Small intestine (tissue), 16 donors: ENCODE measurements at places on chromosomes 13 and 19.

GRCh38 chr13:32496599-32497160 lies 41.9 kb downstream of the N4BP2L2 start:
- peaks cover 2% of the 10 kb centered on the region for H3K36me3 ChIP-seq
- no peaks in the 10 kb centered on the region for H3K4me1 ChIP-seq
- no peaks in the 10 kb centered on the region for H3K27me3 ChIP-seq
- no peak for DNase-seq
- no peak overlapping the region for H3K27ac ChIP-seq
- H3K4me3 ChIP-seq, result no peak overlapping the region

GRCh38 chr19:10780368-10780767 lies 55.6 kb downstream of the TMED1 start:
- no peaks in the 10 kb centered on the region for H3K27me3 ChIP-seq
- no peak for DNase-seq
- H3K36me3 ChIP-seq, result peaks cover 32% of the 10 kb centered on the region
- no peaks in the 10 kb centered on the region for H3K4me1 ChIP-seq
- H3K27ac ChIP-seq, result no peak overlapping the region

DNA sequence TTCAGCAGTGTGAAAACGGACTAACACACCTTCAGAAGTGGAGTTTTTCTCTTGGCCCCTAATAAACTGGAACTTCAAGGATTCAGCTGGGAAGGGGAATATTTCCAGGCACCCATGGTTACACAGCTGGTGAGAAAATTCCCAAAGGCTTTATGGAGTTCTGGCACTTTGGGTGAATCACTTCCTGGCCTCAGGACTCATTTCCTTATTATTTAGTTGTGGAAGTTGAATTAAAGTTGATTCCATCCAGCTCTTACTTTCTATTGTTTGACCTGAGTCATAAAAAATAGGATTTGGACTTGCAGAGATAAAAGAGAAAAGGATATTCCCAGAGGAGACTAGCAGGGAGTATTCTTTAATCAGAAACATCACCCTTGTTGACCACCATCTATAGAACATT lies 882.1 kb downstream of the UQCRFS1 start:
- no peaks in the 10 kb centered on the region for H3K27me3 ChIP-seq
- no peaks in the 10 kb centered on the region for H3K4me1 ChIP-seq
- H3K4me3 ChIP-seq, result no peak overlapping the region
- no peak overlapping the region for H3K27ac ChIP-seq

GRCh38 chr19:17457616-17458015 lies 3.1 kb downstream of the NXNL1 start:
- H3K4me3 ChIP-seq, result no peak overlapping the region
- no peaks in the 10 kb centered on the region for H3K4me1 ChIP-seq
- no peaks in the 10 kb centered on the region for H3K27me3 ChIP-seq
- no peak overlapping the region for H3K27ac ChIP-seq

GRCh38 chr13:18953139-18953930 lies 228.3 kb downstream of the TUBA3C start:
- H3K4me1 ChIP-seq, result no peaks in the 10 kb centered on the region
- DNase-seq, result no peak
- H3K27me3 ChIP-seq, result no peaks in the 10 kb centered on the region
- no peaks in the 10 kb centered on the region for H3K36me3 ChIP-seq
- no peak overlapping the region for H3K27ac ChIP-seq

- peak; percentile 67 for DNase-seq
- H3K27me3 ChIP-seq, result no peaks in the 10 kb centered on the region
- H3K4me1 ChIP-seq, result no peaks in the 10 kb centered on the region
- H3K4me3 ChIP-seq, result no peak overlapping the region
- no peak overlapping the region for H3K27ac ChIP-seq
Measured at GRCh38 chr13:49711218-49711863, 20.1 kb upstream of the EBPL start.

GRCh38 chr19:39224910-39225309 lies 19.9 kb downstream of the IFNL3 start:
- H3K4me1 ChIP-seq, result no peaks in the 10 kb centered on the region
- no peak overlapping the region for H3K4me3 ChIP-seq
- H3K27ac ChIP-seq, result no peak overlapping the region
- H3K36me3 ChIP-seq, result no peaks in the 10 kb centered on the region

DNA sequence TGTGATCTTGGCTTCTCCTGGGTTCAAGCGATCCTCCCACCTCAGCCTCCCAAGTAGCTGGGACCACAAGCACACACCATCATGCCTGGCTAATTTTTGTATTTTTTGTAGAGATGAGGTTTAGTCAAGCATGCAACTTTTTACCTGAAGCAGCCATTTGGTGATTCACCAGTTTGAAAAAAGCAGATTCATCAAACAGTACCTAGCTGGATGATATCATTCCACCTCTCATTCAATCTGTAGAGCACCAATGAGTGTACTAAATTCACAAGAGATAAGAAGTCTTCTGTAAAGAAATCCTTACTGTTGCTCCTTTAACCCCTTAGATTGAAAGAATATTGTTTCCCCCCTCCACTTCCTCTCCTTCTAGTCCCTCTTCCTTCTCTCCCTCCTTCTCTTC lies 261.1 kb upstream of the RFC3 start:
- no peak overlapping the region for H3K4me3 ChIP-seq
- no peaks in the 10 kb centered on the region for H3K4me1 ChIP-seq
- H3K27me3 ChIP-seq, result no peaks in the 10 kb centered on the region

DNA sequence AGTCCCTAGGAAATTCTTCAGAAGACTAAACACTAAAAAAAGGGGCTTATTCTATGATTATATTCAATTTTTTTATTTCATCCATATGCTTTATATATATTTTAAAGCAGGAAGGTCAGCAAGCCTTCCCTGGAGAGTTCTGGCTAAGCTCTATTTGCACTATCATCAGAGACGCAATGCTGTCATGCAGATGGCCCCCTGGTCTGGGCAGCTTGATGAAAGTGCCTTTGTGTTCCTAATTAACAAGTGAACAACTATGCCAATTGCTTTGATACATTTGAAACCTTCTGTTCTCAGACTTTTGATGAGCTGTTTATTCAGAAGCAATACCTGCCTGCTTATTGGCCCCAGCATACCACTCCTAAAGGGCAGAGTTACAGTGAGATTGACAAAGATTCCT lies 1344.6 kb downstream of the OLFM4 start:
- H3K27me3 ChIP-seq, result no peaks in the 10 kb centered on the region
- no peaks in the 10 kb centered on the region for H3K4me1 ChIP-seq
- H3K4me3 ChIP-seq, result no peak overlapping the region
- no peaks in the 10 kb centered on the region for H3K36me3 ChIP-seq
- H3K27ac ChIP-seq, result no peak overlapping the region

DNA sequence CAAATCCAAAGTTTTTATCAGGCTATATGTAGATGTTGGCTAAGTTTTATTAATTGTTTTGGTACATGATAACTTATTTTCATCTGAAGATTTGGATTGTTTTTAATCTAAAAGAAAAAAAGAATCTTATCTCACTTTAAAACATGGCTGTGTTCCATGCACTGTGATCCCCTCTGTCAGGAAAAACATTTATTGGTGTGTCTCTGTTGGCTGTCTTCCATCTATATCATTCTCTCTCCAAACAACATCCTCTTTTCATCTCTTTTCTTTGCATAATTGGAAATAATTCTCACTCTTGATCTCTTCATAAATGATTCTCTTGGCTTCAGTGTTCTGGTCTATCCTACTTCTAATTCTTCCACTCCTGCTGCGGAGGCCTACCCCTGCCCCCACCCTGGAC lies 4.2 kb downstream of the NALCN start:
- DNase-seq, result no peak
- no peaks in the 10 kb centered on the region for H3K4me1 ChIP-seq
- H3K4me3 ChIP-seq, result no peak overlapping the region

GRCh38 chr19:41705393-41706174 lies 2.8 kb upstream of the CEACAM5 start:
- H3K27ac ChIP-seq, result no peak overlapping the region
- peaks cover 6% of the 10 kb centered on the region for H3K27me3 ChIP-seq
- H3K36me3 ChIP-seq, result peaks cover 2% of the 10 kb centered on the region

- H3K4me1 ChIP-seq, result no peaks in the 10 kb centered on the region
- H3K27me3 ChIP-seq, result no peaks in the 10 kb centered on the region
- DNase-seq, result no peak
- no peak overlapping the region for H3K27ac ChIP-seq
- H3K4me3 ChIP-seq, result no peak overlapping the region
- H3K36me3 ChIP-seq, result no peaks in the 10 kb centered on the region
Measured at GRCh38 chr13:40626561-40626960, 39.9 kb downstream of the FOXO1 start.
